ENCODE measurements at places on chromosomes 13 and 19.

GRCh38 chr13:54573186-54573585, 1544.6 kb downstream of the OLFM4 start:
- no peak for DNase-seq

- DNase-seq = no peak
Measured at GRCh38 chr19:20171285-20171684, 4.3 kb downstream of the ZNF486 start.

DNA sequence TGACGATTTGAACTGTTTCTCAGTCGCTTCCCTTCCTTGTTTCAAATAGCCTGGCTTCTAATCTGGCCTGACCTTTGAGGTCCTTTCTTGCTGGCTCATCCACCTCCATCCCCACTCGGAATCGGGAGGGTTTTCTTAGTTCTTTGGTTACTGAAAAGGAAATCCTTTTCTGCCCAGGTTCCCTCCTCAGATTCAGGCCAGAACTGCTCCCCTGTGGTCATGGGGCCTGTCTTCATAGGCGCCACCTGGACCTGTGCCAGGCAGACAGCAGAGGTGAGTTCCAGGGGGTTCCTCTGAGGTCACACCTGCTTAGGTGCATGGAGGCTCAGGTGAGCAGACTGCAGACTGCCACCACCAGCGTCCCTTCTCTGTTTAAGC, 62.4 kb downstream of the AKAP11 start:
- no peak for DNase-seq

- no peak for DNase-seq
Measured at GRCh38 chr19:4979211-4979807, 10.4 kb downstream of the KDM4B start.

DNA sequence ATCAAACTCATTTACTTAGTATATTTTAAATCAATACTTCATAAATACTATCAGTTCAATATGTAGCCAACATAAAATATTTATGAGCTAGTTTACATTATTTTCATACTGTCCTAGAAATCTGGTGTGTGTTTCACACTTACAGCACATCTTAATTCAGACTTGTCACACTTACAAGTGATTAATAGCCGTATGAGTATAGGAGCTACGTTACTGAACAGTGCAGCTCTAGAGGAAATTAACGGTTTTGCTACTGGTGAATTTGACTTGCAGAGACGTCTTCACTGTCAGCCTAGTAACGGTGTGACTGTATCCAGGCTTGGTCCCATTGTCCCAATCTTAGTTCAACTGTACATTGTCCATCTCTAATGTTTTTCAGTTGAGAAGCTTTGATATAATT, 33.7 kb upstream of the POSTN start:
- no peak for DNase-seq

DNA sequence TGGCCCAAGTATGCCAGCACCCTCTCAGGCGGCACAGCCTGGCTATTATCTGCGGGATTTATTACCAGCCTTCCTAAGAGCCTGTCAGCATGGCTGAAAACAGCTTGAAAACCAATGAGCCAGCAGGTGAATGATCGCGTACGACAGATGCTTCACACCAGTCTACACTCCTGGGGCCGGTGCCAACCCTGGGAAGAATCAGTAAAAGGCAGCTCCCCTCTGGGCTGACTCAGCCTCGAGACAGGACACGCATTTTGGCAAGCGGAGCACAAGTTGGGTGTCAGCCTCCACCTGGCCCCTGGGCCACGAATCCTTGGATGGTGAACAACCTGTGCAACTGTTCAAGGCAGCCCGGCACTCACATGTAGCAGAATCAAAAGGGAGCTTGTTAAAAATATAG, 15.6 kb downstream of the EMP3 start:
- no peak for DNase-seq

DNA sequence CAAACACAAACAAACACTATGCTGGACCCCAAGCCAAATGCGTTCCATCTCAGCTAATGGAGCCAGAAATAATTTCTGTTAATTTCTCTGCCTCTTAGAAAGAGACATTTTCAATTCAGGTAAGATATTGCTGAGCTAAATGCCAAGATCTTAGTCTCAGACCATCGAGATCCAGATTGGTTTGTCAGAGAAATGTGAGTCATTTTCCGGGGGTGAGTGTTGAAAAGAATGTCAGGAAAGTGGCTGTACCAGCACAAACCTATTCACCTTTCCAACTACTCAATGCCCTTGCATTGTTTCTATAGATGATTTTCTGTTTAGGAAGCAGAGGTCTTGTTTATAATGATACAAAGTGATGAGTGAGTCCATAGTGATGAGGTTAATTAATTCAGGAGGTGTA, 266.8 kb upstream of the TSHZ3 start:
- no peak for DNase-seq

GRCh38 chr13:72537395-72537780, 190.0 kb downstream of the MZT1 start:
- DNase-seq = no peak

DNA sequence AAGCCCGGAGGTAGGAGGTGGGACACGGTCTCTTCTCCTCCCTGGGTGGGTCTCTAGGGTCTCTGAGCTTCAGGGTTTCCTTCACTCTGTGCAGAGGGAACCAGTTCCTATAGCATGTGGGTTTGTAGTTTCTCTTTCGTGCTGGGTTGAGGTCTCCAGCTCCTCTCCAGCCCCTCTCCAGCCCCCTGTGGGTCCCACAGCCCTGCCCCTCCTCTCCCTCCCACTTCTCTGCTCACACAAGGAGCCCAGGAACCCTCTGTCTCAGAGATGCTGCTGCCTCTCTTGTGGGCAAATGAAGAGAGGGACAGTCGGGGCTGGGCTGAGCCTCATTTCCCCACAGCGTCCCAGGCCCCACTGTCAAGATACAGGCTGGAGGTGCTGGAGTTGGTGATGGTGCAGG, 1.4 kb downstream of the SIGLEC7 start:
- DNase-seq = no peak

All from GM19239 (cell line).